ENCODE measurements at places on chromosomes 16 and 17.

- peak; percentile 96 for DNase-seq
Measured at GRCh38 chr17:50630524-50631194, 4.0 kb upstream of the ABCC3 start.

DNA sequence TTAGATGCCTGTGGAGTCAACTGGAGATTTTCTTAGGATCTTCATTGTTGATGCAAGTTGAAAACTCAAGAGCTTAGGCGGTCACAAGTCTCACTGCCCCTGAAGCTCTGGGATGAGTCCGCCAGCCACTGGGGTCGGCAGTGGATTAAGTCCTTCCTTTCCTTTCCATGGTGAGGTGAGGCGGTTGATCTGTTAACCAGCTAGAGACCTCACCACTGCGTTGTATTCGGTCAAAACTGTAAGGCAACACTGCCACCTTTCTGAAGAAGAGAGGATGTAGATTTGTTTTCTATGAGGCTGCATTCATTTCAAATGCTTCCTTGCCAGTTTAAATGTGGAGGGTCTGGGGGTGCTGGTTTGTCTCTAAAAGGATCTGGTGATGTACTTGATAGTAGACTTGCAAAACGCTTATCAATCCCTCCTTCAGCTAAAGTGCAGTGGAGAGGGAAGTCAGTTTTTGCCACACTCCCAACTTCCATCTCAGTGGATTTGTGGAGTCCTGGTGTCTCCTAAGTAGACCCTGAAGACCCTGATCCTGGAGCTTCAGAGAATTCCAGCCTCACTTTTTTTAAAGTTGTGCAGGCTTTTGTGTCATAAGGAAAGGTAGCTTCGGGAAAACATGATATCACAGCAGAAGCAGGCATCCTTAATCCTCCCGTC is 1.7 kb downstream of the MYOCD start:
- peak; percentile 49 for DNase-seq

GRCh38 chr17:21041741-21042457 is 912 bp downstream of the USP22 start:
- DNase-seq: peak; percentile 93

- DNase-seq: no peak
Measured at GRCh38 chr17:42547698-42548069, 5.0 kb upstream of the HSD17B1 start.
